ENCODE measurements at places on chromosomes 16 and 17.

- DNase-seq: peak; percentile 83
Observed at GRCh38 chr16:19138601-19139000, 24.8 kb downstream of the ITPRIPL2 start.

DNA sequence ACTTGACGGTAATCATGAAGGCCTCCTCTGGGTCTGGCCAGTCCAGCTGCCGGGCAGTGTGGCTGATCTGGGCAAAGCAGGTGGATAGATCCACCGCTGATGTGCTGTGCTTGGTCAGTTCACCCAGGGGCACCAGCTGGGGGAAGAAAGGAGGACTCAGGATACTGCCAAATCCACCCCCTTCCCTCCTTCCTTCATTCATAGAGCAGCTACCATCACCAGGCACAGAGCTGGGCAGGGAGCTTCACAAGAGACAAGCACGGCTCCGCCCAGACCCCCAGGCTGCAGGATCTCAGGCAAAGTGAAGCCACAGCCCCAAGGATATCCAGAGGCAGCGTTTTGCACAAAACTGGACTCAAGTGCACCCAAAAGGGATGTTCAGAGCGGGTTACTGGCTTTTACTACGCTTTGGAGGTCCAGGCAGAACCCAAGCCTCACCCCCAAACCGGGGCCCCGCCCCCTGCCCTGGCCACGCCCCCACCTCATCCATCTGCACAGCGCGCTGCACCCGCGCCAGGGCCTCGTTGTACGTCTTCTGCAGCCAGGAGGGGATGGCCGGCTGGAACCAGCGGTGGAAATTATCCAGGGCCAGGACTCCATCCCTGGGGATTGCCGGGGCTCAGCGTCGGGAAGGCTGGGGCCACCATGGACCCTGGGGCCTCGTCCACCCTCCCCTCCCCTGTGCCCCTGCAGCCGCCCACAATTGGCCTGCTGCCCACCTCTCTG, 9.1 kb downstream of the UNC13D start:
- no peak for DNase-seq

GRCh38 chr16:50373780-50374179, 5.0 kb upstream of the BRD7 start:
- DNase-seq: no peak

DNA sequence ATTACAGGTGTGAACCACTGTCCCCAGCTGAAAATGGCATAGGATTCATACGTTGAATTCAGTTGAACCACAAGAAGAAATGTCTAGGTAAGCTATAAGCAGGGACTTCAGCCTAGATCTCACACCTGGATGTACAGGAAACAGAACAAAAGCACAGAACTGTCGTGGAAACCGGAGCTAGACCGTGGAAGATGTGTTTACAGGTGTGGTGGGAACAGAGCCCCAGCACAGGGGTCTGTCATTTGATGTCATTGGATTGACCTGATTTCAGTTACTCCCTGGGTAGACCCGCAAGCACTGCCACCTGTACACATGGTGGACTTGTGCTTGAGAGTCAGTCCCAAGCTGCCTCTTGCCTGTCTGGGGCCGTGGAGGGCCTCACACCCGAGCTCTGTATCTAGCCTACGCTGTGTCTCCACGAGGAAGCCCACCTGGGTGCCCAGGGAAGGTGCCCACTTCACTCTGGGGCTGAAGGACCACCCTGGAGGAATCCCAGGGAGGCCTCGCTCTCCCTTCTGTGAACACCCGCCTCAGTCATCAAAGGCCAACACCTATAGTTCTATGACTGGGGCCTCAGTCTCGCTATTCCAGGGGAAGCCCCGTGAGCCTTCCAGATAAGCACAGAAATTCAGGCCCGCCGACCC, 32.2 kb upstream of the MLKL start:
- no peak for DNase-seq

DNA sequence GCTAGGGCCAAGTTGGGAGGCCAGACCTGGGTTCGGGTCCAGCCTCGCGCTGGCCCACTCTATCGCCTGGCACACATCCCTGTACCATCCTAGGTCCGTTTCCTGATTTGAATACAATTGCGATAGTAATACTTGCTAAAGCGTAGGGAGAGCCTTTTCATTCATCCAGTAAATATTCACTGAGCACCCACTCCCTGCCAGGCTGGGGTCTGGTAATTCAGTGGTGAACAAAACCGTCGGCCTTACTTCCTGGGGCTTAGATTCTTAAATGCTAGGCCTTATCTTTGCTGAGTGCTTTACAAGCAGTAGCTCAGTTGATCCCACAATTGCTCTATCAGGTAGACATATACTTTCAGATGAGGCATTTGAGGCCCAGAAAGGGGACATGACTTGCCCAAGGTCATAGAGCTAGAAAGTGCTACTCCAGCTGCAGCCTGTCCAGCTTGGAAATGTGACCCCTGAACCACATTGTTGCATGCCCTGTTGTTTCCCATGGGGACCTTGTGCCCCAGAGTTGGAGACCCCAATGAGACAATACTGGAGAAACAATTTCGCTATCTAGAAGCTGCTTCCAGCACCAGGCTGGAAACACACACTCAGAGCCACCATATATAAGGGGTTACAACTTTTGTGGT, 691 bp downstream of the USB1 start:
- no peak for DNase-seq
